Type B pancreatic cell (in vitro differentiated cells): ENCODE measurements at places on chromosomes 1 and 21. TPM values are rescaled to one million over a fixed set of nuclear protein-coding genes. Genes with fewer than 3 reads are reported as not detected.
A peak's percentile ranks its signal among the peaks of the same experiment; 100 is the strongest.

DNA sequence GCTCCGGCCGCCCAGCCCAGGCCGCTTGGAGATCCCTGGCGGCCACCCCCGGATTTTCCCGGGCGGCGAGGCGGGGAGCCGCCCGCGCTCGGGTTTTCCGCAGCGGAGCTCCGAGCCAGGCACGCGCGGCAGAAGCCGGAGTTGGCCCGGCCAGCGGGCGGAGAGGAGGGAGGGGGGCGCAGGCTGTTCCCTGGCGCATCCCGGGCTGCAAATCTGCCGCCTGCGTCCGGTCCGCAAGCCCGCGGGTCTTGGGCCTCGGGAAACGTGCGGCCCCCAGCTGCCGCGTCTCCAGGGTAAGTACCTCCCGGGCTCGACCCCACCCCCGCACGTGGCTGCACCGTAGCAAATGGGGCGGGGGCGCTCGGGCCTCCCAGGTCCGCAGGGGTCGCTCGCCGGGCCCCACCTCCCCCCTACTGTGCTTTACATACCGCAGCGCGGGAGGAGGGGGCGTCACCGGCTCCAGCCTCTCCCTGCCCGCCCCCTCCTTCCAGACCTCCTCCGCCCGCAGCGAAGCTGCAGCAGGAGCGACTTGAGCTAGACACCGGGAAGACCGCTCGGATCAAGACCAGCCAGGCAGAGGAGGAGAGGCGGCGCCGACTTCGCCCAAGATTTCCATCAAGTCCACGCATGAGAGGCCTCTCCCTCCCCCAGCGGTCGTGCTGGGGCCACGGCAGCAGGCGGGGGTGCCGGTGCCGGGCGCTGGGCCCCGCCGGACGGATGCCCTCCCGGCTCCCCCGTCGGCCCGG is 1.6 kb downstream of the TMEM200B start:
- DNase-seq = peak; percentile 75

DNA sequence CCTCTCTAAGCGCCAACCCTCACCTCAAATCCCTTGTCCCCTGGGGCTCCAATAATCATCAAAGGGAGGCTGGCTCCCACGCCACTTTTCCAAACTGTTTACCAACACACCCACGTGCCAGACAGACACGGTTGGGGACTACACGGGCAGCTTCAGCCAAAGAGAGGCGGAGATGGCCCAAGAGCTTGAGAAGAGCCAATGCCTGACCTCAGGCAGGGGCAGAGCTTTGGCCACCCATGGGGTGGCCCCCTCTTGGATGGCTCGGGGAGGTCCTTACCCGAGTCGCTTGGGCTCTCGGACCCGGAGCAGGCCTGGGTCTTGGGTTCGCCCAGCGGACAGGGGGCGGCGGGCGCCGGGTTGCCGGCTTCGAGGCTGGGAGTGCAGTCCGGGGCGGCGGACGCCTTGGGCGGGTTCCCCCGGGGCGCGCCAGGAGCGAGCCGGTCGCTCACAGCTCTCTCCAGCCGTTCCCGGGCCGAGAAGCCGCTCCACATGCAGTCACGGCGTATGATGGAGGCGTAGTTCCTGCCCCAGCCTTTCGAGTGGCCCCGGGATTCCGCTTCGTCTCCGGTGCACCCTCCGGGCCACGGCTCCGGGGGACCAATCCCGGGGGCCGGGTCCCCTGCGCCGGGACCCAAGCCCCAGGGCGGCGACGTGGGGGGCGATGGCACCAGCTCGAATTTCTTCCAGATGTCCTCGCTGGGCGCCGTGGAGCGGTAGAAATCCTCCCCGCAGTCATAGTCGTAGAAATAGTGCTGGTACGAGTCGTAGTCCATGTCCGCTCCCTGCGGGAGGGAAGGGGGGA is 854 bp downstream of the MYCL start:
- DNase-seq = no peak

DNA sequence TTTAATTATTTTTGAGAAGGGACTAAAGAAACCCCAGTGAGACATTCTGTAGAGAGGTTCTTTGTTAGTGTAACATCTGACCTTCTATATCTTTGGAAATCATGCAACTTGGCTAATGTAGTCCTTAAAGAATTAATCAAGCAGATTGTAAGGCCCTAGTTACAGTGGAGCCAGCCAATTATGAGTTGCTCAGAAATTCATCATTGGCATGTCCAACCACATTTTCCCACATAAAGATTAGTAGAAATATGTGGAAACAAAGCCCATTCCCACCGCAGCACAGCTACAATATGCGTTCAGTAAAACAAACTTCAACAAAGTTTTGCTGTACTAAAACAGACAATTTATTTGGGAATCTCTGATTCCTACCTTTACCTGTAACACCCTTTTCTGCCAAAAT is 27.8 kb downstream of the WNT2B start:
- no peak for DNase-seq

DNA sequence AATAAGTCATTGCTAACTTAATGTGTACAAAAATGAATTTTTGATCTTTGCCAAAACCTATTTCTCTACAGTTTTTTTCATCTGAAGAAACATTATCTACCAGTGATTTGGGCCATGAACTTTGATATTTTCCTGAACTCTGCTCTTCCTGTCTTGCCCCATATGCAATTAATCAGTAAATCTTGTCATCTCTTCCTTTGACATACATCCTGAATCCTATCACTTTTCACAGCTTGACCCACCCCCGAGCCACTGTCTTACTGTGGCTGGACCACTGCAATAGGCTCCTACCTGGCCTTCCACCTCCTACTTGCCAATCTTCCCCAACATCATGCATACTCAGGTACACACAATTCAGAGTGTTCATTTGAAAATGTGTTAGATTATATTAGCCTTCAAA is 46.4 kb downstream of the RGS13 start:
- no peak for DNase-seq

DNA sequence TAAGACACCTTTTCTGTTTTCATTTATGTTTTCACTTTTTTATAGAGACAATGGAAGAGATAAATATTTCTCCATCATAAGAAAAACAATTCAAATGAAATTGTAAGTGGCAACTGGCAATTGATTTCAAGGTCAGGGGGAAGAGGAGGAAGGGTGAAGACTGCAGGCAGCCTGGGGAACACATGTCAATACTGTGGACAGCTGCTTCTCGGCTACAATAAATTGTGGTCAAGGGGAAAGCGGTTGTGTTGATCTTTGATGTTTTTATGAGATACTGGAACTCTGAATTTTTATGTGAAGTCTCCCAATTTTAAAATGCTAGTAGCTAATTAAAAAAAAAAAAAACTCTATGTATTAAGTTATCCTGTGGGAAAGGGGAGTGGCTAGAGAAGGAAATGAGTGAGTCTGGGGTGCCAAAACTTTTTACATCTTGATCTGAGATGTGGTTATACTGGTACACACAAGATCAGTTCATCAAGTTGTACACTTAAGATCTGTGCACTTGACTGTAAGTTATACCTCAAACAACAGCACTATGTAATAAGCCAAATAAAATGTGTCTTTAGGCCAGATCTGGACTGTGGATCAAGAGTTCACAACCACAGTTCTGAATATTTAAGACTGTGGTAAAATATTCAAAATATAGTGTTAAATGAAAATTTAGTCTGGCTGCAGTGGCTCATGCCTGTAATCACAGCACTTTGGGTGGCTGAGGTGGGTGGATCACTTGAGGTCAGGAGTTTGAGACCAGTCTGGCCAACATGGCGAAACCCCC is 18.0 kb downstream of the SSX2IP start:
- DNase-seq = no peak

- DNase-seq = no peak
Observed at GRCh38 chr1:70490153-70490552, 79.1 kb downstream of the CTH start.

The UQCRHL gene
- total RNA-seq = 2.1 and 2.3 TPM in 2 replicates
